ENCODE measurements at places on chromosomes 2 and 18.

GRCh38 chr18:49368876-49369440 is 91.5 kb downstream of the DYM start:
- DNase-seq, result no peak

DNA sequence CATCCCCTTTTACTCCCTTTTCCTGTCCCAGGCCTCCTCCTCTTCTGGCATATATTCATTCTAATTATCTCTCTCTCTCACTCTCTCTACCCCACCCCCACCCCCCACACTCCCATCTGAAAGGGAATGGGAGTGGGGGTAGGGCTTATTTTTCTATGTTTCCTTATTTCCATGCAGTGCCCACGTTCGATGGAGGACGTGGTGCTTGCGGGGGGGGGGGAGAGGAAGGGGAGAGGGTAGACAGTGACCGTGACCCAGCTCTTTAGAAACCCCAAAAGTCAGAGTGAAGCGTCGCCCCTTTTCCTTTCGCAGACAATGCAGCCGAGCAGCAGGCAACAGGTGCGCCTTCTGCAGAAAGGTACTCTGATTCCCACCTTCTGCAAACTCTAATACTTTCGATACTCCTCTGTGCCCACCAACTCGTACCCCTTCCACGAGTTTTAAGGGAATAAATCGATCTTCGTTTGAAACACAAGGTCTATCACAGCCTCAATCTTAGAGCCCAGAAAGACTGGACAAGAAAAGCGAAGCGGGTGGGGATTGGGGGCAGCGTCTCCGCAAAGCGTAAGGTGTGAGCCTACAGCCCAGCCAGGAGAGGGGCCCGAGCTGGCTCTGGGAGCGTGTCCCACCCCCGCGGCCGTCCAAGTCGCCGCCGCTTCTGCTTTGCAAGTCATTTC is 891 bp upstream of the NR4A2 start:
- DNase-seq, result no peak

- no peak for DNase-seq
These were observed 44.4 kb downstream of the ST8SIA5 start for GRCh38 chr18:46712406-46712805.

DNA sequence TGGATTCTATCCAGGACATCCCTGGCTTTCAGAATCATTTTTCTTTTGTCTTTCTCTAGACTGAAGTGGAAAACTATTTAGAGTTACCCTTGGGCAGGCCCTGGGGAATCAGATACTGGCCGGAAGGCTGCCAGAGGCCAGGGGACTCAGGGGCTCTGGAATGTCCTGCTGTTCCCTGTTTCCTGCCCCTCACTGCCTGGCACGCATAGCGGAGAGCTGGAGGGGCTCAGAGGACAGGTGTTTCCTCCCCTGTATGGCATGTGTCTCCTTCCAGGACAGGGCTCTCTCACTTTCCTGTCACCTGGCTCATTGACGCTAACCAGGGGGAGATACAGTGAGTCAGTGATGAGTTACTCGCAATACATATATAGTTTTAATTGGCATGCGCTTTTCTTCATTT is 38.8 kb downstream of the DYSF start:
- DNase-seq, result no peak

DNA sequence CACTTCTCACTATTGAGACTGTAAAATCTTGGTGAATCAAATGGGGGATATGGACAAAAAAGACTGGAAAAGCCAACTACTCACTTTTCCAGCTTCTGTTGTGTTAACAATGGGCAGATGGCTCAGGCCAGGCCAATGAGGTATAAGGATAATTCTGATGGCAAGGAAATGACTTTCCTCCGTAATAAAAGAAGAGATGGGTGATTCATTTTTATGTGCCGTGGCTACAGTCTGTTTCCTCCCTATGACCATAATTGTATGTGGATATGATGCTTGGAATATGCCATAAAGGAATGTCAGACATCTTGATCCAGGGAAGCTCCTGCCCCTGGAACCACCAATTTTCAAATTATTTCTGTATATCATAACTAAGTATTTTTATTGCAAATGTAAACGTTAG is 406.8 kb downstream of the CCDC85A start:
- DNase-seq, result no peak

DNA sequence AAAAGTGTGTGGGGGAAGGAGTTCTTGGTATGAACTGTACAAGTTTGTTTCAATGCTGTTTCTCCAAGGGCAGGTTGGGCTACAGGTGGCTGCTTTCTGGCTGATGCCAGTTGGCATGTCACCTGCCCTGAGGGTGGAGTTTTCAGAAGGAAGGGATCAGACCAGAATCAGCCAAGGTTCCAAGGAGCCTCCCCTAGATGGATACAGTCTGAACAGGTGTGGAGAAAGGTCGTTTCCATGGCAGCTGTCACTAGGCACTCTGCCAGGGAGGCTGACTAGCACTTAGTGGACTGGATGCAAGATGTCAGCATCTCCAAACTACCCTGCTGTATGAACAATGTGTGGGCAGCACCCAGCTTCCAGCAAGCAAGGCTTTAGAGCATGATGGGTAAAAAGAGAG is 444.4 kb upstream of the HNRNPA3 start:
- peak; percentile 27 for DNase-seq

GRCh38 chr2:22124003-22124402 is 1000.2 kb downstream of the TDRD15 start:
- DNase-seq, result no peak

DNA sequence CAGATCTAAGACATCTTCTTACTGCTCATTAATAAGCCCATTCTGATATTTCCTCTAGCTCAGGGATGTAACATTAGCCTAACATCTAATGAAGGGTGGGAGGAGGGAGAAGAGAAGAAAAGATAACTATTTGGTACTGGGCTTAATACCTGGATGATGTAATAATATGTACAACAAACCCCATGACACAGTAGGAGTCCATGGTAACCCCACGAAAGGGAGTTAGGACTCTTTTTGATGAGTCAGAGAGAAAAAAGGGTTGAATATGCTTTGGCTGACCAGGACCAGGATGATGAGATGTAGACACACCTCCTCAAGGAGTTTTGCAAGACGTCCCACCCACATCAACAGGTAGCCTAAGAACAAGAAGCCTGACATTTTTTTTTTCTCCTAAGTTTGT is 34.4 kb upstream of the DLX2 start:
- DNase-seq, result no peak

Measured in left colon (tissue), 2 donors.